ENCODE measurements at places on chromosomes 7 and 10.

DNA sequence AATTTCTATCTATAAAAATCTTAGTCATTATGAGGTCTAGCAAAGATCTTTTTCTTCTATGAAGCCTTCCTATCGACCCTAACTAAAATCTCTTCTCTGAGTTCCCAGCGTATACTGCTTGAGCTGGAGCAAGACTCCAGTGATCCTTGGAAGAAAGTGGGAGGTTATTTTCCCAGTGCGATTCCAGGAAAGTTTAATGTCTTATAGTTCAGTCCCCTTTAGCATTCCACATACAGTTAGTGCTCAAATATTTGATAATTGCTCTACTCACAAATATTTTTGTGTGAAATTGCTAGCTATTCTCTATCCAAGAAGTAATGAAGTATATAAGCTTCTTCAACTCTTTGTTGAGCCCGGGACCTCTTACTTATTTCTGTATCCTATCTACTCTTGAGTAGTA lies 47.7 kb downstream of the ZEB1 start:
- DNase-seq: no peak

GRCh38 chr10:5433182-5433581 lies 20.8 kb downstream of the NET1 start:
- no peak for DNase-seq

- DNase-seq: no peak
These were observed 45.7 kb downstream of the CXCL12 start for GRCh38 chr10:44339218-44339617.

- DNase-seq: no peak
These were observed 18.1 kb upstream of the NPTX2 start for GRCh38 chr7:98598846-98599615.

- peak; percentile 63 for DNase-seq
These were observed 655.0 kb upstream of the ADARB2 start for GRCh38 chr10:2392145-2392812.

DNA sequence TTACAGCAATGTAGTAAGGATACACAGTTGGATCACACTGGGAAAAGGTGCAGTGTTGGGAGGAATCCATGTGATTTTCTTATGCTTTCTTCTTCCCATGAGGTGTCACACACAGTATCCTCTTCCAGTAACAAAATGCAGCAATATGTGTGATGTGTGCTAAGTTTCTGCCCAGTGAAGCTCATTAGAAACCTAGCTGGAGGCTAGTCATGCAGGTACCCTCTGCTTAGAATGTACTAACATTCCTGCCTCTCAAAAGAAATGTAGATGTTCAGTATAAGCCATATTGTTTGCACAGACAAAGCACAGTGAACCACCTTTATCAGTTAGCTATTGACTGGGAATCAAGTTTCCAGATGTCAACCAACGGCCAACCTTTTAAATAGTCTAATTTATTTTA lies 12.9 kb upstream of the KCND2 start:
- no peak for DNase-seq

DNA sequence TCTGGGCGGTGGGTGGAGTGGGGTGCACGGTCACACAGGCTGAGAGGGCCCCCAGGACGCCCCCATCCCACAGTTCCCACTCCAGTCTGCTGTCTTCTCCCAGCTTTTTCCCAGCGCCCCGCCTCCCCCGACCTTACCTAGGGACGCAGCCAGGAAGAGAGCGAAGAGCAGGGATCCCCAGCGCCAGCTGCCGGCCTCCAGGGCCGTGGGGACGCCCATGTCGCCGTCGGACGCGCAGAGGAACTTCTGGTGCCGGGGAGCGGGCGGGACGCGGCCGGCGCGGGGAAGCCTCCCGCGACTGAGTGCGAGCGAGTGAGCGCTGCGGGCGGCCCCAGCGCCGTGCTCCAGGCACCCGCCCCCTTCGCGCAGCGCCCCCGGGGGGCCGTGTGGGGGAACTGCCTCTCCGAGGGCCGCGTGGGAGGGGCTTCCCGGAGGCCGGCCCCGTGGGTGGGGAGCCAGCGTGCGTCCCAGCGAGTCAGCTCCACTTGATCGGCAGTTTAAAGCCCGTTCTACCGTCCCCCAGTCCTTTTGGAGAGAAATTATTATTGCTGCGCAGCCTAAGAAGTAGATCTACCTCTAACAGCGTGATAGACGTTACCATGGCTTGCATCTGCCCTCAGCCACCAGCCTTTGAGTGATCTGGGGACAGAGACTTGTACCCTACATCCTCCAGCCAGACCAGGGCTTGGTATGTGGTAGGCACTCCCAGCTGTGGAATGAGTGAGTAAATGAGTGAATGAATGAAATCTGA lies at the start of gene VSIR:
VSIR (minus strand) TSS at position 300 of the 751 bp plus-strand sequence; CDS start at position 219, 81 bp downstream.
- DNase-seq: peak; percentile 79

- no peak for DNase-seq
These were observed 760 bp upstream of the FOXK1 start for GRCh38 chr7:4681218-4681851.

GRCh38 chr7:125391921-125392320 lies 462.3 kb upstream of the POT1 start:
- DNase-seq: no peak

GRCh38 chr10:130741901-130742855 lies 569.3 kb downstream of the TCERG1L start:
- no peak for DNase-seq

DNA sequence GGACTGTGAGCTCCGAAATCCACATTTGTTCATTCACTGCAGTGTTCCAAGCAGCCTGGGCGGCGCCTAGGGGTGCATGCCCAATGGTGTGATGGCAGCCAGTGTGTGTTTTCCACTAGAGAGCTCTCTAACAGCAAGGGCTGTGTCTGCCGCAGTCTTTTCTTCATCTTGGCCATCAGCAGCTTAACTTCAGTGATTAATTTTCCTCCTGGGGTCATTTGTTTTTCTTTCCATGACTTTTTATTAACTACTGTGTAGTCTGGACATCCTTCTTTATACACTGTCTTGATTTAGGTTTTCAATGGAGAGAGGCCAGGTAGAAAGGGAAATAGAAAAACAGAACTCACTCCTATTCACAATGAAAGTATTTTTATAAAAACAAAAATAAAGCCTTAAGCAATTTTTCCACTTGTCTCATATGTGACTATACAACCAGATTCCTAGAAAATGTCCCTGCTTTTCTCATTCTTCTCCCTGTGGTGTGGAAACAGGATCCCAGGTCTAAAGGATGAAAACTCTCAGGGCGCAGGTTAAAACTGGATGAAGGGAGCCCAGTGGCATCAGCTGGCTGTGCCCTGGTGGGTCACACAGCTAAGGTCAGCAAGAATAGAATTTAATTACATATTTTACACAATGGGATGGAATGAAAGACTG lies 176.8 kb downstream of the PKD1L1 start:
- peak; percentile 24 for DNase-seq

GRCh38 chr10:61779950-61780659 lies 117.4 kb downstream of the CABCOCO1 start:
- no peak for DNase-seq

DNA sequence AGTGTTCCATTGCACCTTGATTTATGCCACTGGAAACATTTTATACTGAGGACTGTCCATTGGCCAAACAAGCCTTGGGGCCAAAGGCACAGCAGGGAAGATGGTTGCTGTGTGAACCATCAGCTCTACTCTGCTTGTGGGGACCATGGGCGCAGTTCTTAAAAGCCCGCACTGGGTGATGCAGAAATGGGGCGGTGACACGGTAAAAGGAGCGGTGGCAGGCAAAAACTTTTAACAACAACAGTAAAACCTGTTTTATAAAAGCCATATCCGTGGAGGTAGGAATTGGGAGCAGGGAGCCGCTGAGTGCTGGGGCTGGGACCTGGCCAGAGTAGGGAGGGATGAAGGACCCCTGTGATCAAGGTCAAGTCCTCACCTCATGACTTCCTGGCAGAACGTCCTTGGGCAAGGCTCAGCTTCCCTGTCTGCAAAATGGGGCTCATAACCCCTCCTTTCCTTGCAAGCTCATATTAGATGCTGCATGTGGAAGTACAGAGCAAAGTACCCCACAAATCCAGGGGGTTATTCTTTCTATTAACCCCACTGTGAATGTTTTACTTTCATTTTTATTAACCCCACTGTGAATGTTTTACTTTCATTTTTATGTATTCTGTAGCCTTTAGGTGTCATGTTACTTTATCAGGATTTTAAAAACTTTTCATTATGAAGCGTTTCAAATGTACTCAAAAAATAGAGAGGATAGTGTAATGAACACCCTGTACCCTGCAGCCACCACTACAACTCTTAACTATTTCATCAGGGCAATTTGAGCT lies 78.3 kb downstream of the GRK5 start:
- DNase-seq: no peak

All from NCI-H774 (cell line).